ENCODE measurements at places on chromosomes 7 and 10.

- DNase-seq, result no peak
These were observed 75.3 kb upstream of the NKX6-2 start for GRCh38 chr10:132861116-132861691.

- no peak for DNase-seq
These were observed 82.7 kb upstream of the KLF6 start for GRCh38 chr10:3867454-3868270.

DNA sequence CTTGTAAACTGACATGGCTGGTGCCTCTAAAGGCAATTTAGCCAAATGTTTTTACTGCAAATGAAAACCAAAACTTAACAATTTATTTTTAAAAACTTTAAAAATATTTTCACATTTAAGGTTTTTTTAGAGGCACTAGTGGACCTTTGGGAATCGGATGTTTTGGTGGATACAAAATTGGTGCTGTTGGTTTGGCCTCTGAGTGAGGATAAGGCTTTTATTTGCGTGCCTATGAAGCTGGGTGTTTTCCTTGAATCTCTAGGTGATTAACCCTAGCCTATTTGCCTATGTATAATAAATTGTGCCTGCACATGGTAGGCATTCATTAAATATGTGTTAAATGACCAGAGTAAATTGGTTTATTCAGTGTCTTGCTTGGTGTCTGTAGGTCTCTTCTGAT lies 2.9 kb upstream of the SGCE start:
- DNase-seq, result no peak

- peak; percentile 81 for DNase-seq
These were observed 21.6 kb downstream of the TMEM72 start for GRCh38 chr10:44932517-44933450.

- DNase-seq, result no peak
These were observed 21.3 kb downstream of the DNAJC12 start for GRCh38 chr10:67816719-67817118.

DNA sequence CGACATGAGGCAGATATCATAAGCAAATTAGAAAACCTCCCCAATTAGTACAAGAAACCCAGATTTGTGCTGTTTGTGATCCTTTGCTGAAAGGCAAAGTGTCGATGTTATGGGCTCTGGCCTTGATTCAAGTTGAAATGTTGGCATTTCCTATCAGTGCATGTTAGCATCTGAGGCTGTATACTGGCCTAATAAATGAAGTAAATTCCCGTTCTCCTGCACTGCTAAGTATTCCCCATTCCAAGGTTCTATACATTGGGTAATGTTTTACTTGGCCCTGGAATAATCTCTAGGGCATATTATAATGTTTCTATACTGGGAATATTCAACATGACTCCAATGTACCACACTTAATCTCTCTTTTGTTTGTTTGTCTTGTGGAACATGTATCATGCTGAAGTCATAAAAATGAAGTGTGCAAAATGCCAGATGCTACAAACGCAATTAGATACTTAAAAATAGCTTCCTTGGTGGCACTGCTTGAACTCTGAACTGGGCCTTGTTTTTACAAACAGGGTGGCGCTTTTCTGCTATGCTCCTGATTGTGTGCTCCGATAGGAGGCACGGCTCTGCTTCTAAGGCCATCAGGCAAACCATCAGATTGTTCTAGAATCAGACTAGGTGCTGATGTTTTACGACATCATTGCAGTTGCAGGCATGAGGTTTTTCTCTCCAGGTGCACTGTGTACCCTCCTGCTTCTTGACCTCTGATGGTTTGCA lies 156.7 kb upstream of the TCF7L2 start:
- DNase-seq, result no peak

DNA sequence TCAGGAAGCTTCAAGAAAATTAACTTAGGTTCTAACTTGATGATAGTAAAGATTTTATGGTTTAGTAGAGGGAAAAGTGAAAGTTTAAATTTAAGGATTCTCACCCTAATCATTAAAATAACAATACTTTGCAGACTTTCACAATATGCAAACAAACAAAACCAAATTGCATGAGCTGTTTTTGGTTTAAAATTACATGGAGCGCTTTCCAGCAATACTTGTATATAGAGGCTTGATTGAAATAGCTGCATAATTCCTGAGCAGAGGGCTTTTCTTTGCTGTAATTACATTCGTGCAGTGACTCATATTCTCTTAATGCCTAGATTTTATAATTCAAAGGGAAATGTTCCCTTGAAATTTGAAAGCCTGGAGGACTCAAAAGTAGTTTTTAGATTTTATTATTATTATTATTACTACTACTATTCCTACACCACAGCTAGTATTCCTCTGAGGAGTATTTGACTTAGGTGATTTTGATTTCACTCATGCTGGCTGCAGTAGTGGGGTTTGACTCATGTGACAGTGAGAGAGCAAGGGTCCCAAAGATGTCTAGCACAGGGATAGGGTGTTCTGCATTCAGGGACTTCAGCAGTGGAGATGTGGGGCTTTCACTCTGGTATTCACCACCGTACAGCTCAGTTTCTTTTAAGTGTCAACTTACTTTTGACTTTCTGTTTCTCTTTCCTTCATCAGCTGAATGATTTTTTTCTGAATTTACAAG lies 138.1 kb downstream of the ADAM22 start:
- no peak for DNase-seq
